ENCODE measurements at places on chromosomes 3 and 15.

GRCh38 chr3:10983219-10983916 lies 9.2 kb upstream of the SLC6A1 start:
- no peak for DNase-seq

GRCh38 chr15:101012326-101013200 lies 93.4 kb downstream of the LRRK1 start:
- DNase-seq = no peak

- DNase-seq = no peak
Observed at GRCh38 chr3:73557986-73558726, 66.6 kb downstream of the PDZRN3 start.

GRCh38 chr3:172905451-172905850 lies 154.9 kb downstream of the ECT2 start:
- no peak for DNase-seq

GRCh38 chr15:65655026-65655425 lies 33.3 kb downstream of the SLC24A1 start:
- DNase-seq = no peak

DNA sequence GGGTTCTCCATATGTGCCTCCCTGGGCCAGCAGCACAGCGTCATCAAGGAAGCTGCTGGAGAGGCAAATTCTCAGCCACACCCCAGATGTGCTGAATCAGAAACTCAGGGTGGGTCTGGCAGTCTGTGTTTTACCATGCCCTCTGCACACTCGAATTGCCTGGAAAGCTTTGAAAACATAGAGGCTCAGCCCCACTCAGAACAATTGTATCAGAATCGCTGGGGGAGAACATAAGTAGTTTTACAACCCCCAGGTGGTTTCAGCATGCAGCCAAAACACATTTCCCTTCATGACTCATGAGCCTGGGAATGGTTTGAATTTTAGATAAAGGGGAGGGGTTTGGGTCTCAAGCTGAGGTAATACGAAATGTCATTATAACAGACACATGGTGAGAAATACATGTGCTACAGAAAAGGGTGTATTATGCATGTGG lies 9.6 kb downstream of the TGM4 start:
- DNase-seq = peak; percentile 14

GRCh38 chr15:40295877-40296560 lies 11.7 kb downstream of the PLCB2 start:
- DNase-seq = no peak

- no peak for DNase-seq
Observed at GRCh38 chr3:32712506-32713055, 27.6 kb downstream of the CNOT10 start.

DNA sequence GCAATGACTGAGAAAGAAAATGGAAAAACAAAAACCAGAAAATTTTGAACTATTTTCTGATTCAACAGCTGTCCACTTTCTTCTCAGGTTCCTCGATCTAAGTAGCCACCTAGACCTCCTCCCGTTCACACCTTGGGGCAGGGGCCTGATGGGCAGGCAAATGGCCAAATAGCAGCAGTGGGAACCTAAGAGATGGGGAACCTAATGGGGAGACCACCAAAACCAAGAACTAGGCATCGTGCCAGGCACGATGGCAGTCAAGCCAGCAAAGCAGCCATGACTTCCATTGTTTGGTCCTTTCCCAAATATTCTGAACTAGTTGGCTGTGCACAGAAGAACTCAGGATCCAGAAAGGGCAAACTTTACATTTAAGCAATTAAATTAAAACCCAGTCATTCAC lies 57.1 kb downstream of the CAPN7 start:
- DNase-seq = no peak

- no peak for DNase-seq
Observed at GRCh38 chr3:23915537-23916108, 1.2 kb downstream of the NKIRAS1 start.

- DNase-seq = no peak
Observed at GRCh38 chr3:136694321-136694720, 57.9 kb downstream of the STAG1 start.

- no peak for DNase-seq
Observed at GRCh38 chr3:33718595-33718907, 497 bp upstream of the CLASP2 start.

DNA sequence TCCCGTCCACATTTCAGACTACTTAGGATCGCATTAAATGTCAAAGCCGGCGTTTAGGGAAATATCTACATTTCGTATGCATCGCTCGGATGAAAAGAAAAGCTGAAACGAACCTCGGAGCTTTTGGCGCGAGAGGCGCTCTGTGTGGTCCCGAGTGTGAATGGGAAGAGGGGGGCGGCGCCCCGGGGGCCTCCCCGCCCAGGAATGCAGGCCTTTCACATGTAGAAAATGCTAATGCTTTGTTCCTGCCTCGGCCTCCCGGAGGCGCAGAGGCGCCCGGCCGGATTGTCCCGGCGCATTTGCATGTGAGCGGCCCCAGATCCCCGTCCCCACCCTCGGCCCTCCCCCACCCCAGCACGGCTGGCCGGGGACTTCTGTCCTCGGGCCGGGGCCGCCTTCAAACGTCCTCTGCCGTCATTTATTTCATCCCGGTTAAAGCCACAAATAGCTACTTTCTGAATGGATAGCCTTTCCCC lies 37.0 kb upstream of the TRIM71 start:
- DNase-seq = no peak

GRCh38 chr3:71955240-71956068 lies 170.5 kb upstream of the PROK2 start:
- DNase-seq = peak; percentile 42

DNA sequence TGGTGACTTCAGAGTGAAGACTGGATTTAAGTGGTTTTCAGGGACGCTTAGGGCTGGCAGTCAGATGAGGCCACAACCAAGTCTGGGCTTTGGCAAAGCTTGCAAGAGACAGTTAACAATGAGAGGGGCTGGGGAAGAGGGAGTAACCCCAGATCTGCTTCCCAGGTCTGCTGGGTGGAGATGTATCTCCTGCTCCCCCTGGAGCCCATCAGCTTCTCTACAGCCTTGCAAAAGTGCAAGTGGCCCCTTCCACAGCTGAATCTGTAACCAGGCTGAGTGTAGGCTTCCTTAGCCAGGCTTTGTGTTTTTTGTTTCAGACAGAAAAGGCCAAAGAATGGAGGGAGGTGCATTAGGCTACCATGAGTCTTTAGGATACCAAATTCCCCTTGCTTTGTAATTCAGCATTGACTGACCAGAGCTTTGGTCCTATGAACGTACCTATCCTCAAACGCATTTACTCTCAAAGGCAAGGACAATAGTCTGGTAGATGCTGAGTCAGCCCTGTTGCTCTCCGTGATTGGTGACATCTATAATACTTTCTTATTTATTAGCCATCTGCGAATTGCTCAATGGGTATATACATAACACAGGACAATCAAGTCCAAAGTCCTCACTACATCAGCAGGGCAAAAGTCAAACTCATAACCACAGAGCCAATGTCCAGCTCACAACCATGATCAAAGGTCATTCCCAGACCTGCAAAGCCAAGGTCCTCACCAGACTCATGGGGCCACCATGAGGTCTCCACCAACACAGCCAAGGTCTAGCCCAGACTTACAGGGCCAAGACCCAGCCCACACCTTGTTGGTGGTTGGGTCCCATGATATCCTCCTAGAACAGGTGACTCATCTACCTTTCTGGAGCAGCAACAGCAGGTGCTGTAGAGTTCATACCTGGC lies 17.1 kb downstream of the CCDC13 start:
- no peak for DNase-seq

GRCh38 chr3:185069037-185070030 lies 83.5 kb downstream of the C3orf70 start:
- peak; percentile 70 for DNase-seq

DNA sequence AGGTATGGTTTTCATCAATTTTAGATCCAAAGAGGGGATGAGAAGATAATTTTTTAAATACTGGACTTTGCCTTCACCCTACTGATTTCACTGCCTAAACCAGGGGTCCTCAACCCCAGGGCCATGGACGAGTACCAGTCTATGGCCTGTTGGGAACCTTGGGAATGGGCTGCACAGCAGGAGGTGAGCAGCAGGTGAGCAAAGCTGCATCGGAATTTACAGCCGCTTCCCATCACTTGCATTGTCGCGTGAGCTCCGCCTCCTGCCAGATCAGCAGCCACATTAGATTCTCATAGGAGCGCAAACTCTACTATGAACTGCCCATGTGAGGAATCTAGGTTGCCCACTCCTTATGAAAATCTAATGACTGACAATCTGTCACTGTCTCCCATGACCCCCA lies 76.3 kb upstream of the TTBK2 start:
- no peak for DNase-seq

- no peak for DNase-seq
Observed at GRCh38 chr3:171892457-171892856, 49.3 kb downstream of the TMEM212 start.
